ENCODE measurements at places on chromosomes 2 and 18.

DNA sequence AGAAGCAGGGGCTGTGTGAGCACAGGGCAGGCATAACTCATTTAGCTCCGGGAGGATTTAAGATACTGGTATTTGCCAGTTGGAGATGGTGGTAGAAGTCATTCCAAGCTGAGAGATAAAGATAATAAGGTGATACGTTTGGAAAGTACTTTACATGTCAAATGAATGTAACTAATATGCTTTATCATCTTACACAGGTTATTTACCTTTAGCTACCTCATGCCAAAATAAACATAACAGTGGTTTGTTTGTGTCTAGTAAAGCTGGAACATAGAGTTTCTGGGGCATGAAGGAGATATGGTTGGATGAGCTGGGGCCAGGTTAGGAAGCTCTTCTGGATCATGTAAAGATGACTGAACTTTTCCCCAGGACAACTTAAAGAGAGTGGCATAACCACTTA is 126.9 kb upstream of the PIK3C3 start:
- DNase-seq = no peak

- DNase-seq = no peak
Measured at GRCh38 chr2:67825476-67825875, 237.3 kb downstream of the C1D start.

DNA sequence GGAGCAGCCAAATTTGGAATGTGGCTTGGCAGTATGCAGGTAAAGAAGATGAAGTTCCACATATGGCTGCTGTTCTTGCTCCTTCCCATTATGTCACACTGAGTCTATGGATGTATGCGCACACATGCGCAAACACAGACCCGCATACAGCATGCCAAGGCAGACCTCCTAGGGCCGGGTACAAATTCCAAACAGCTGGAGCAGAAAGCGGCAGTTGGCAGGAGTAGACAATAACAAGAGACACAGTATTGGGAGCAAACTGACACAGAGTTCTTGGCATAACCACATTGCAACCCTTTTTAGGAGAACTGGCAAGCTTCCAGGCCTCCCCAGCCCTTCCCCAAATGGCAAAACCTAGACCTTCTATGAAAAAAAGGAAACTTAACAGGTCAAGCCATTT is 268.9 kb downstream of the SP3 start:
- no peak for DNase-seq

DNA sequence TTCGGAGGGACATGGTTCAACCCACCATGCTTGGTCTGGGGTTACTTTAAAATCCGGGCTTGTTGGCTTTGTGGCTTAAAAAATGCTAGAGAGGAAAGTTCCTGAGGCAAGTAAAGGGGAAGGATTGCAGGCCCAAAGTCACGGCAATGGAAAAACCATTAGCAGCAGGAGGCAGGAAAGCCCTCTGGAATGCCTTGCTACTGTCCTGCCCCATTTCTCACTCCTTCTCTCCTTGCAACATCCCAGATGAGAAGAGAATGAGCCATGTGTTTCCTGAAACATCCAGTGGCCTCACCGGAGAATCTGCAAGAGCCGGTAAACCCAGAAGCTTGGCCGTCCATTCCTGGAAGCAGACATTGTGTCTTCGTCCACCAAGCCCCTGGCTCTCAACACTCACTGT is 97.4 kb upstream of the LCLAT1 start:
- no peak for DNase-seq

DNA sequence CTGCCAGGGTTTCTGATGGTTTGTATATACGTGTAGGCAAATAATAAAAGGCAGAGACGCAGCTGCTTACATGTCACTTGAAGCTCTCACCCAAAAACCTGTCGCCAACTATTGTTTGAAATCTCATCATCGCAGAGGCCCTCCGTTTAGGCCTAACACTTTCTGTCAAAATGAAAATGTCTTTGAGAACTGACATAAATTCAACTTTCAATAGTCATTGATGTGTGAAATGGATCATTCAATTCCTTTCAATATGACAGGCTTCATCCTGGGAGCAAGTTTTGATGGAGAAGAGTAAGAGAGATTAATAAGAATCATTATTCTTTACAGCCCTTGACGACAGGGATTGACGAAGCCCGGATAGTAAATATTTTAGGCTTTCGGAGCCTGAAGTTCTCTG is 2.7 kb downstream of the ACTG2 start:
- DNase-seq = no peak

- no peak for DNase-seq
Measured at GRCh38 chr2:28656937-28657615, 94.6 kb upstream of the PPP1CB start.

DNA sequence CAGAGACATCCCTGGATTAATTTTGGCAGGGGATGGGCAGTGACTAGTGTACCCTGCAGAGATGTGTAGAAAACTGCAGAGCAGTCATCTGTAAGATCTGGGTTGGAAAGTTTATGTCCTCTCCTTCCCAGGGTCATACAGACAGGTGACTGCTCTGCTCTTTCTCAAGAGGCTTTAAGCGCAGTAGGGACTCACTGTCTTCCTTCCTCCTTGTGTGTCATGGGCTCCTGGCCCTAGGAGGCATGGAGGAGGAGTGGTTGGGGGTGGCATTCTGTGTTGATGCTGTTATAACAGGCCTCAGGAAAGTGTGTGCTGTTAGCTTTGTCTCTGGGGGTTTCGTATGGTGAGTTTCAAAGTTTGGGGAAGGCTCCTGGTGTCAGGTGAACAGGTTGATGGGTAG is 130.5 kb upstream of the MGAT5 start:
- no peak for DNase-seq

- DNase-seq = no peak
Measured at GRCh38 chr2:188922191-188922590, 52.0 kb upstream of the COL3A1 start.

DNA sequence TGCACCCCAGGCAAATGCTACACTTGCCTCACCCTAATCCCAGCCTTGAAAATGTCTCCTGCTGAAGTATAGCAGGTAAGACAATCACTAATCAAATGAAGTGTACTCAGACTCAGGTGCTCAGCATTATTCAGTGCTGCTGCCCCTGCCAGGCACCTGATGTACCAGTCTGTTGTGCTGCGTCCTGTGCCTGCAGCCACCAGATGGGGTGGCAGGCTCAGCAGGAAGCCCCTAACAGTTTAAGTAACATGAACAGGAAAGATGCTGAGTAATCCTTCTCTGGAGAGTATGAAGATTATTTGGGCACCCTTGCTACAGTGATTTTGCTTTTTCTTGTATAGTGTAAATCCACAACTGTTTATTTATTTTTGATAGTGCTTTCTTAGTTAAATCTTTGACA is 69.1 kb downstream of the TACR1 start:
- no peak for DNase-seq

- no peak for DNase-seq
Measured at GRCh38 chr2:158600155-158600802, 143.5 kb downstream of the PKP4 start.

DNA sequence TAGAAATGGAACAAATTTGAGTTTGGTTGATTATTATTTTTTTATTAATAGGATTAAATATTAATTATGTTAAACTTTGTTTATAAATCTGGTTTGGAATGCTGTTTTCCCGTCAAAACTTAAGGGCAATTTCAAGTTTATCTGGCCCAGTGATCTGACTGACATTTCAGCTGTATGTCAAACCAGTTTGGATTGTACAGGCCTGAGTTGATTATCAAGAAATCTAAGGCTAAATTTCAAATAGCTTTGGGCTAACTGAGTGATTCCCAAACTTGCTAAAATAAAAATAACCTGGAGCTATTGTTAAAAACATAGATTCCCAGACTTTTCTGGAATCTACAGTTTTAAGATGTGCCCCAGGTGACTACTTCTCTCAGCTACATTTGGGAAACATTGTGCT is 65.9 kb upstream of the SPOPL start:
- DNase-seq = no peak

DNA sequence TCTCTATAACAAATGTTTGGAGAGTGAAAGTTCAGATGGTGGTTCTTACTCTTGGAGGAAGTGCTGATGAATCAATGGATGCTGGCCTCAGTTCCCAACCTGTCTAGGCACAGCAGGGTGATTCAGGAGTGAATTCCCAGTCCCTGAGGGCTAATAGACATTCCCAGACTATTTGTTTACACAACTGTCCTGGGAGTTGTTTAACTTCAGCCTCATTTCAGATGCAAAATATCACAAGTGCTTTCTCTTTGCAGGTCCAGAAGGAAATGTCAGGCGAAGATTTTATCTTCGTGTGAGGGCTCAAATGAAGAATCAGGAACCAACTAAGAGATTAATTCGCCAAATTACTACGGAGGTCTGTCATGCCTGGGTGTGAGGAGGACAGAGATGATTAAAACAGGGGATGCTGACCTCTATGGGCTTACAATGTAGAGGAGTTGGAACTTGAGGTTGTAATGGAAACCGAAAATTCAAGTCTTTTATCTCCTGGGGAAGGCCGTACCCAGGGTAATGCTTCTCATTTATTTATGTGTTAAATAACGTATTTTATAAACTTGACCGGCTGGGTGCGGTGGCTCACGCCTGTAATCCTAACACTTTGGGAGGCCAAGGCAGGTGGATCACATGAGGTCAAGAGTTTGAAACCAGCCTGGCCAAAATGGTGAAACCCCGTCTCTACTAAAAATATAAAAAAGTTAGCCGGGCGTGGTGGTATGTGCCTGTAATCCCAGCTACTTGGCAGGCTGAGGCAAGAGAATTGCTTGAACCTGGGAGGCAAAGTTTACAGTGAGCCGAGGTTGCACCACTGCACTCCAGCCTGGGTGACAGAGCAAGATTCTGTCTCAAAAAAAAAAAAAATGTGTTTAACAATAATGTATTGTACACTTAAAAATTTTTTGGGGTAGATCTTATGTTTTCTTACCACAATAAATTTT is 38.7 kb upstream of the SLC1A4 start:
- DNase-seq = no peak

GRCh38 chr2:113799375-113799774 is 42.9 kb upstream of the SLC35F5 start:
- no peak for DNase-seq

DNA sequence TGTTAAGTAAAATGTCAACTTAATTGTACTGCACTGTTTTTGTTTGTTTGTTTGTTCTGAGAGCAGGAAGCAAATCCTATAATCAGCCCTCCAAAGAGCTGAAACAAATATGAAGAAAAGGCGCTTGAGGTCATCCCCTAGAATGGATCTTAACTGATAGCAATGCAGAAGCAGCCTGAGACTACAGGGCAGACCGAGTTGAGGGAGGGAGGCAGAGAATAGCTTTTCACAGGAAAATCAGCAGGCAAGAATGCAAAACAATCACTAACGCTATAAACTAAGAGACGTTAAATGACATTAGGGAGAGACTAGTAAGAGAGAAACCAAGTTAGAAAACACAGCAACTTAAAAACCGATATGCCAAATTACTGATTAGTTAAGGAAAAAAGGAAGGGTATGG is 37.2 kb downstream of the GALNT1 start:
- DNase-seq = no peak

- no peak for DNase-seq
Measured at GRCh38 chr2:138180692-138181386, 216.6 kb downstream of the HNMT start.

DNA sequence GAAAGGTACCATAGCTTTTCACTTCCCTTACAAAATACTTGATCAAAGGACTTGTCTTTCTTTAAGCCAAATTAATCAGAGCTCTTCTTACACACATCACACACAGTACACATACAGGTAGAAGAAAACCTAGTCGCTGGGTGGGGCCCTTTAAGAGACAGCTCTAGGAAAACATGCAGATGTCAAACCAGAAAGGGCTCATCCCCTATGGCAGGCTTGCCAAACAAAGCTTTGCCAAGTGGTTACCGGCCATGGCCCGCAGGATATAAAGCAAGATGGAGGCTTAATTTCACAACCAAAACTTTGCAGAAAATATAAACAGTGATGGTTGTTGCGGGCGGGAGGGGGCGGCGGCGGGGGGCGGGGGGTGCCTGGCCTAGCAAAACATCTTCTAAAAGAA is 2156.0 kb upstream of the PIK3C3 start:
- no peak for DNase-seq

- DNase-seq = no peak
Measured at GRCh38 chr2:134952608-134953007, 34.0 kb downstream of the CCNT2 start.

DNA sequence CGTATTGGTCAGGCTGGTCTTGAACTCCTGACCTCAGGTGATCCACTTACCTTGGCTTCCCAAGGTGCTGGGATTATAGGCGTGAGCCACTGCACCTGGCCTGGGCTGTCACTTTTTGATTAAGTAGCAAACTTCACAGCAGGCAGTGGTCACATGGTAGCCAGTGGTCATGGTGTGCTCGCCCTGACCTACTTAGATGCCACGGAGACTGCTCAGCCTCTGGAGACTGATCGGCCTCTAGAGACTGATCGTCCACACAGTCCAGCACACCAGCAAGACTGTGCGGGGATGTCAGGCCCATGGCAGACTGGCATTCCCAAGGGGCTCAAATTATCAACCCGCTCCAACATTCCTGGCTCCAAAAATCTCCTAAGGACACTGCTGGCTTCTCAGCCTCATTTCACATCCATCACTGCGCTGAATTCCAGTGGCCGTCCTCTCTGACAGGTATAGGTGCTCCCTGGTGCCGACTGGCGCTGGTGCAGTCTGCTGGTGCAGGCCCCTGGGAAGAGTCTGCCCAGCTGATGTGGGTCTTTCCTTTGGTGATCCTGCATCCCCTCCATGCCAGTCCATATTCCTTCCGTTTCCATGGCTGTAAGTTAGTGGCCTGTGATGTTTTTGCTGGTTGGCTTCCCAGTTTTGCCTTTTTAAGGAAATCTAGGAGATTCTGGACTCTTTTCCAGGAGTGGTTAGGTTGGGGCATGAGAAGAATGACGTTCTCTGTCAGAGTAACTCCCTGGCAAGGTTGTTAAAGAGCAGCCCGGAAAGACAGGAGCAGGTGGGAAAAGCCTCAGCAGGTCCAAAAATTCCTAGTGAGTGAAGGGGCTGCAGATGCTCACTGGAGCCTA is 374.5 kb upstream of the HS6ST1 start:
- DNase-seq = no peak

DNA sequence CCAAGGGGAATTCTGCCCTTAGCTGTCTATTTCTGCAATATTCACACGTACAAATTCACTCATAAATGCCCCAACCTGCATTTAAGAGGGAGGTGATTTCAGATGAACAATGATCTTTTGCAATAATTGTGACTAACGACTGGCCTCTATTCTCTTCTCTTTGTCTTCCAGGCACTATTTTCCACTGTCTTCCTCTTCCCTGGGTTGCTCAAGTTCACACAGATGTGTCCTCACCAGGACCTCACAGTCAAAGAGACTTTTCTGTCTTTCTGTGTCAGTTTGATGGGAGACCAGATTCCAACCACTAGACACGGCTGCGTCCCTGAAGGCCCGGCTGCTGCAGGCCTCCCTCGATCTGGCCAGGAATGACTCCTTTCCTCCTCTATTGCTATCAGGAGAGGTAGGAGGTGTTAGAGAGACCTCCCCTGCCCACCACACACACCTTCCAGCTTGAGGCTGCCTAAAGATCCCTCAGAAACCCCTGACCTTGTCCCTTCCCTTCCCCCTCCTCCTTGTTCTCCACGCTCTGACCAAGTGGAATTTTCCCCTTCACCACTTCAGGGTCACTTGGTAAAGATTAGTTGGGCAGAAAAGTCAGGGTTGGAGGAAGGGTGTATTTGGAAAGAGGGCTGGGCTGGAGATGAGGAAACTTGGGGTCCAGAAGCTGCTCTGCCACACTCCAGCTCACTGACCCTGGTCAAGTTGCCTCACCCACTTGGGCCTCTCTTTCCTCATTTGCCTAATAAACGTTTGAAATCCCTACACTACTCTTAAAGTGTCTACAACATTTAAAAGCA is 109.2 kb upstream of the COPS8 start:
- DNase-seq = no peak

GRCh38 chr2:228839421-228839876 is 431.6 kb downstream of the PID1 start:
- DNase-seq = no peak

Measured in effector CD4-positive, alpha-beta T cell (primary cell).